T-helper 2 cell (primary cell): ENCODE measurements at places on chromosomes 2 and 18.

DNA sequence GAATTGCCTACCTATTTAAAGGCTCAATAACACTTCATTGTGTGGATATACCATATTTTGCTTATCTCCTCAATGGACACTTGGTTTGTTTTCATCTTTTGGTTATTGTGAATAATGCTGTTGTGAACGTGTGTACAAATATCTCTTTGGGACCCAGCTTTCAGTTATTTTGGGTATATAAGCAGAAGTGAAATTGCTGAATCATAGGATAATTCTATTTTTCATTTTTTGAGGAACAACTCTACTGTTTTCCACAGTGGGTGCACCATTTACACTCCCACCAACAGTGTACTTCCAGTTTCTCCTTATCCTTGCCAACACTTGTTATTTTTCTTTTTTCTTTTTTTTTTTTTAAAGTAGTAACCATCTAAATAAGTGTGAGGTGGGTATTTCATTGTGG, 29.0 kb downstream of the PTPN4 start:
- DNase-seq, result no peak

DNA sequence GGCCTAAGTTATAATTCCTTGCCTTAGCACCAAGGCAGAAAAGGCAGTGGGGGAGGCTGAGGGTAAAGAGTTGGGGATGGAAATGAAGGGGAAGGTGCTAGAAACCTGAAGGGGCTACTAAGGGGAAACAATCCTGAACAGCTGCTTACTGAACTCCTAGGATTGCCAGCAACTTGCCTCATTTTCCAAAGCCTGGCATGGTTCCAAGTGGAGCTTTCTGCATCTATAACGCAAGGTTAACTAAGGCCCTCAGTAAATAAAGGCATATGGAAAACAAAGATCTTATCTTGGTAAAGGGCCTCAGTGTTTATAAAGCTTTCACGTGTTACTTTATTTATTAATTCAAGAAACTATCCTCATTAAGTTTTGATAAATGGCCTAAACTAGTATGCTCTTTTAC, 10.9 kb downstream of the MEP1B start:
- no peak for DNase-seq

DNA sequence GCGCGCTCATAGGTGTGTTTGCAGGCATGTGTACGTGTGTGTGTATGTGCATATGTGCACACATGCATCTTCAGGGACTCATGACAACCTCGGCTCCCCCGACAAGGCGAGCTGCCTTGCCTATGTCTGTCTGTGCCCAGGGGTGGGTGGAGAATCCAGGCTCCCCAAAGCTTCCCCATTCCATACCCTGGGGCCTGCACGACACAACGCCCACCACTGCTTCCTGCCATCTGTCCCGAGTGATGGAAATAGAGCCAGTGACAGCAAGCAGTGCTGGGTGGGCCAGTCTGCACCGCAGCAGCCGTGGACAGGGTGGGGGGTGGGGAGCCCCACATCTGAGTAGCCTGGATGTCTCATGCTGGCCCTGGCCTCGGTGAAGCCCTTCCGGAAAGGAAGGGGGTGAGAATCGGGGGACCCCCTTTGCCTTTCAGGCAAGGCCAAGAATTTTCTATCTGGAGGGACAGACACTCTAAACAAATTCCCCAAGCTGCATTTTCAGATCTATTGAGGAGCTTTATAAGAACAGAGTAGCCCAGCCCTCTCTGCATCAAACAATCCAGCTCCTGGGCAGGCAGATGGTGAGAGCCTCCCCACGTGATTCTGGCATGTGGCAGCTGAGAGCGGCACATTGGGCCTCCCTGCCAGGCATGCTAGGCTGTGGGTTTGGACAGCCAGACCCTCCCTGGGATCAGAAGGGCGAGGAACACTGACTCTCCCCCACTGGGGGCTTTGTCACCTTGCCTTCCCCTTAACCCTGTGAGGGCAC, 4.9 kb downstream of the KCNIP3 start:
- DNase-seq, result no peak

- DNase-seq, result no peak
Observed at GRCh38 chr18:75173125-75173432, 35.9 kb downstream of the PTGR3 start.

GRCh38 chr18:1017227-1018058, 112.8 kb downstream of the ADCYAP1 start:
- DNase-seq, result no peak
